Stimulated activated CD8-positive, alpha-beta memory T cell treated with anti-CD3 and anti-CD28 coated beads, Interleukin-4, amount 100 ng/mL, for 48 hours (primary cell): ENCODE measurements at places on chromosomes 7 and 10.

DNA sequence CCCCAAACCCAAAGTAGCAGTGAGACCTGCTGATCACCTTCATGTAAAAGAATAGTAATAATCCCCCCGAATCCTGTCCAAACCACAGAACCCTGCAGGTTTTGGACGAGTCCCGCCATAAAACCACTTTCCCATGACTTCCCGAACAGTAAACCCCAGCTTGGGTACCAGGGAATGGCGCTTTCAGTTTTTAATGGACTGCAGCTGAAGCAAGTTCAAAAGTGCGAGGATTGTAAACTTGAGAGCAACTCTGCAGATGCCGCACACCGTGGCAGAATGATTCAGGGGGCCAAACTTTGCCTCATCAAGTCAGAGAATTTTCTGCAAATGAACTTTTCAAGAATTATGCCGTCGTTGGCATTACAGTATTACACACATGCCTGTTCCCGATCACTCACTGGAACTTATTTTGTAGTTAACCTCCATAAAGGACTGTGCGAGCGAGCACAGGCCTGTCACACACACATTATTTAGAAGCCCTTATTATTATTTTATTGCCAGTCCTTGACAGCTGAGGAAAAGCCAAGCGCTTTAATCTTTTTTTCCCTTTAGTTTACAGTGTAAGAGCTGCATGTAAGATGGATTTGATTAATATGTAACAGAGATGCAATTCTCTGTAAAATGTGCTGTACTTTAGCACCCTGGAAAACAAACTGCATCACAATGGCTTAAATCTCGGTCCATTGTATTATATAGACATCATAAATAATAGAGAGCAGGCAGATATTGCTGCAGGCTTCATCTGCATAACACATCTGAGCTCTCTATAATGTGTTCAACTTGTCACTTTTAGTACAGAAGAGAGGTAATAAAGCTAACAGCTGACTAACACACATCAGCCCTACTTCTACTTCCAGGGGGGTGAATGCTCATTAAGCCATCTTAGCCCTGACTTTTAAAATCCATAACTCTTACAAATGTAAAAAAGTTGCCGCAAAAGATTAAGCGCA is 493.5 kb upstream of the GALNT17 start:
- no peak for DNase-seq

- DNase-seq, result no peak
Observed at GRCh38 chr7:119708891-119709290, 564.1 kb upstream of the KCND2 start.

- no peak for DNase-seq
Observed at GRCh38 chr10:33780961-33781360, 446.5 kb upstream of the NRP1 start.

GRCh38 chr10:29713450-29713849 is 78.7 kb upstream of the SVIL start:
- DNase-seq, result no peak

DNA sequence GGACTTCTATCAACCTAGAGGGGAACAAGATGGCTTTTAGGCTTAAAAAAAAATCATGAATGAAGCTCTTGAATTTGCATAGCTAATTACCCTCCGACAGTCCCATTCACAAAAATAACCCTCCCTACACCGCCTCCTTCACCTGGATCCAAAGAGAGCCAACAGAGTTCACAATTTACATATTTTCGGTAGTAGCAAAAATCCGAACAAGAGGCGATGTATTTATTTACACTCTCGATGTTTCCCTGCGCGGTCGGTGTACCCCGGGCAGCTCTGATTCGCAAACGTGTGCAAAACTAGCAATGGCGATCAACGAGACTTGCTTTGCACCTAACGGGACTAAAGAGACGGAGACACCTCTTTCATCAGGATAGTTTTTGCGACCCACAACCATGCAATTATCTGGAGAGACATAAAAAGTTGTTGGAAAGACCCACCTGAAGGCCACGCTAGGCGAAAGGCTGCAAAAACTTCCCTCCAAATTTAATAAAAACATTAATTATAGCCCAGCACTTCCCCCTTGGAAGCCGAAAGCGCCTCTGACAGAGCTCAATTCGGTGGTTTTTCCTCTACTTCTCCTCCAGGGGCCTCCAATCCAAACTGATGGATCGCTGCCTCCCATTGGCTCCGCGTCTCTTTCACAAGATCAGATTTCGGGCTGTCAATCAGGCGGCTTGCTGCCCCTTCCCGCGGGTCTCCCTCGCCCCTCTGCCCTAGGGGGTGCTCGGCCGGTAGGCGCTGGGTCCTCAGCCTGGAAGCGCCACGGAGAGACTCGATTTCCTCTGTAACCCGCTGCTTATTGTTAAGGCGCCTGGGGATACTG is at the start of gene ETV1:
Gene ETV1 (minus strand): TSS at position 541 of the 823 bp plus-strand sequence. CDS start 614 bp downstream, outside the sequence.
- DNase-seq, result no peak

- DNase-seq, result no peak
Observed at GRCh38 chr10:5679606-5680005, 5.0 kb upstream of the TASOR2 start.

- no peak for DNase-seq
Observed at GRCh38 chr10:11020548-11020942, 2.9 kb downstream of the CELF2 start.

- DNase-seq, result no peak
Observed at GRCh38 chr10:15658069-15658702, 61.5 kb downstream of the ITGA8 start.

DNA sequence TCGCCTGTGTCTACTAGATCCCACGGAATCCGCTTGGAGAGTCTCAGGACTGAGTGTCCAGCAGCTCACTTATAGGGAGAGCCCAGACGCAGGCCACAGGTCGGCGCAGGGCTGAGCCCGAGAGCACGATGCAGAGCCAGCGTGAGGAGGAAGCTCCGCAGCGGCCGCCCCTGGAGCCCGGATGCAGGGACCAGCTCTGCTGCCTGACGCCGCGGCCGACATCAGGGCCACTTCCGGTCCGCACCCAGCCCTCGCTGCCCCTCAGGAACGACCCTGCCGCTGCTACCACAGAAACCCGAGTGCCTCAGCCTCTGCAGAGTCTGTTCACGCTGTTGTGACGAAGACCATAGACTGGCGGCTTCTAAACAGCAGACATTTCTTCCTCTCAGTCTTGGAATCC is 275.8 kb upstream of the PPP2R2D start:
- DNase-seq, result no peak

DNA sequence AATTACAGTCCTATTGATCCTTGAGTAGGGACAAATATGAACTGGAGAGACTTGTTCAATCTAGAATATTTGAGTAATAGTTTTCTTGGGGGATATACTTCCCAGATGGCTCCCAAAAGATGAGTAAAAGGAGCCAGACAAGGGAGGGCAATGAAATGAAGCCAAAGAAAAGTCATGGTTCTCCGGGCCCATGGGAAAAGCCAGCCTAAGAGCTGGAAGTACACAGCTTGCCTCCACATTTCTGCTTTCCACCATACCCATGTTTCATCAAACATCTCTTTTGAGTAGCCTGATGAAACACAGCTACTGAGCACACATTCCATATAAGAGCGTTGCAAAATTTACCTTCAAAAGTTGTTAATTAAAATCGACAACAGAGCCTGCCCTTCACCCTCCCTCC is 535.0 kb upstream of the FZD8 start:
- no peak for DNase-seq
